ENCODE measurements at places on chromosomes 1 and 21.
A peak's percentile ranks its signal among the peaks of the same experiment; 100 is the strongest.

DNA sequence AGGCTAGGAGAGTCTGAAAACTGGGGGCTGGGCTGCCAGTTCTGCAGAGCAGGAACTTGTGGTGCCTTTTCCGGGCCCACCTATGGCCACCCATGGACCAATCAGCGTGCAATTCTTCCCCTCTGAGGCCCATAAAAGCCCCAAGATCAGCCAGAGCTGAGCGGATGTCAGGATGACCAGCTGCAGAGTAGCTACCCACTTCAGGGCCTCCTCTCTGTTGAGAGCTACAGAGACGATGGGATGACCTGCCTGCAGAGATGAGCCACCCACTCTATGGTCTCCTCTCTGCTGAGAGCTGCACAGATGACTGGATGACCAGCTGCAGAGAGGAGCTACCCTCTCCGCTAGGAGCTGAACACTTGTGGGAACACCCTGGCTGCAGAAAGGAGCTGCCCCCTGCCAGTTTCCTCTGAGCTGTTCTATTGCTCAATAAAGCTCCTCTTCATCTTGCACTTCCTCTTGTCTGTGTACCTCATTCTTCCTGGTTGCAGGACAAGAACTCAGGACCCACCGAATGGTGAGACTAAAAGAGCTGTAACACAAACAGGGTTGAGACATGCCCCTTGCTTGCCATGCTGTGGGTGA is 12.8 kb upstream of the AADACL4 start:
- DNase-seq = no peak

DNA sequence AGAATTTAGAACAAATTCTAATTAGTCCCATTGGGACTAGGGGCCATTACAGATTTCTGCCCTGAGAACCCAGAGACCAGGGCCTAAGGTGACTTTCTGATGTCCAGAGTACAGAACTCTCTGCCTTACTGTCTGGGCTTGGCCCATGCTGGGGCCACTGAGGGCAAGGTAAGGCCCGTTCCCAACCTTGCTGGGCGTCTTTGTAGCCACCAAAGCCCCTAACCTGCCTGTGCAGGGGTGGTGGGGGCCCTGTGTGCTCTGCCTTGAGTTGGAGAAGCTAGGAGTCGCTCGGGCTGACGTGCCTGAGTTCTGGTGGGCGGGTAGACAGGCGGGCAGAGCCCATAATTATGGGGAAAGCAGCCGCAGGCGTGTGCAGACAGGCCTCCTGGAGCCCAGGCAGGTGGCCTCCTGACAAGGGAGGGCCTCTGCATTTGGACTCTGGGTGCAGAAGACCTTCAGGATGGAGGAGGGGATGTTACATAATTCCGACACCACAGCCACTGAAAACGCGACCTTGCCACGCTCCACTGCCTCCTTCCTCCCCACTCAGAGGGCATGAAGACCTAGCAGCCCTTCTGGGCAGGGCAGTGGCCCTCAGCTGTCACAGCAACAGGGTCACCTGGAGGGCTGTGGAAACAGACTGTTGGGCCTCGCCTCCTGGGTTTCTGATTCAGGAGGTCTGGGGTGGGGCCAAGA is 239.9 kb upstream of the TMEM51 start:
- DNase-seq = no peak

DNA sequence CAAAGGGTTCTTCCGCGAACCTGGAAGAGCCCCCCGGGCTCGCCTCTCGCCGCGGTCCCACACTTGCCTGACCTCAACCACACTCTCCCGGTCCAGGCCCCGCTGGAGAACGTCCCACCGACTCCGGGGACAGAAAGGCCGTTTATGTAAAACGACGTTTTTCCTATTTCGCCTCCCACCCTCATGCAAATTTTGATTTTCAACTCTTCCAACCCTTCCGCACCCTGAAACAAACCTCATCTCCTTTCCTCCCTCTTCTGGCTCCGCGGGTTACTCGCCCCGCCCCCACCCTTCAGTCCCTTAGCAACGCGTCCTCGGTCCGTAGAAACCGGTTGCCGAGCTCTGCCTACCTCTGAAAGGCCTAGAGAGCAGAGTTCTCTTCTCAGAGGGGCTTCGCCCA is at the start of gene C1orf141:
C1orf141 (minus strand) TSS at position 276 of the 400 bp plus-strand sequence. CDS start 7,730 bp downstream, outside the sequence.
- no peak for DNase-seq

DNA sequence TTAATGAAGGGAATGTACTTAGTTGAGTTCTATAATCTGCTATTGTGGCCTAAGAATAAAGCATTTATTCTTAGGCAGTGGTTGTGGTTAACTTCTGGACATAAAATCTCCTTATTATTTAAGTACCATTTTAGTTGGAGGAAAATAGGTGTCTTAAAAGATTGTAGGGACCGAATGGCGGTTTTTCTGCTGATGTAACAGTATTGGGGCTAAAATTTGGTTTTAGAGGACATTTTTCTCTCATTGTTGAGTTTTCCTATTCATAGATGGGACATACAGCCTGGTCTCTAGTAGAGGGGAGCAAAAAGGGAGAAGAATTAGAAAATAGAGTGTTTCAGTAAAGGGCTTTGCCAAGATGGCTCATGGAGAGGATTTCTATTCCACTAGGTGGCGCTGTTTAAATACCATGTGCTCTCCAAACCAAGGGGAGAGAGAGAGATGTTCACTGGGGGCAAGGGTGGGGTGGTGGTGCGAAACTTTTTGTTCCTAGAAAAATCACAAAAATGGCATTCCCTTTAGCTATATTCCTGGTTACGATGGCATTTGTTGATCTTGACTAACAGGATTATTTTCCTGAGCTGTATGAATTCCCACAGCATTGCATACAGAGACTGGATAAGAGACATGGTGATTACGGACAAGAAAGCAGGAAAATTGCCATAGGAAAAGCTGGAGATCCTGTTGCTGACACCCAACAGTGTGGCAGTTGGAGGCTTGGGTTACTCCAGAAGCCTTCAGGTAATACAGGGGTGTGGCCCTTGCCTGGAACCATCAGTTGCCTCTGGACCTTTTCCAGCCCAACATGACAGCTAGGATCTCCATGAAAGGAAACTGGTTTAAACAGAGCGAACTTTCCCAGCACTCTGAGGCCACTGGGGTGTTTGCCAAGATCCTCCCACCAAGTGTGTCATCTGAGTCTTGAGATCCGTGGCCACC is 18.2 kb upstream of the FCGR2A start:
- peak; percentile 72 for DNase-seq

GRCh38 chr1:228157729-228158126 is 7.9 kb upstream of the IBA57 start:
- DNase-seq = no peak

GRCh38 chr1:245500546-245500945 is 345.8 kb downstream of the KIF26B start:
- DNase-seq = no peak

- DNase-seq = no peak
These were observed 101.5 kb upstream of the RUNX3 start for GRCh38 chr1:25031601-25031965.

DNA sequence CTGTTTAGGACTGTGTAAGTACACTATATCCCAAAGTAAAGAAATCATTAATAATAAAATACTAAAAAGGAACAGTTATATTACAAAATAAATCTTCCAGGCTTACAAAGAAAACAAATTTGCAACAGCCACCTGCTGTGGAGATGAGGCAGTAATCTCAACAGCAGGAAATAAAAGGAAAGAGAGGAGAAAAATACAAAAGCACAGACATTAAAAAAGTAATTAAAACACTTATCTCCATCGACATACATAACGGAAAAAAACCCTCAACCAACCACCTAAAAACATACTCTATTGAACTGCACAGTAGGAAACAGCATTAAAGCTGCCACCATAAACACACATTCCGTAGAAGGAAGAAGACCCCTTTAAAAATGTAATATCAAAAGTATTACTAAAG is 317.6 kb downstream of the DPYD start:
- no peak for DNase-seq

DNA sequence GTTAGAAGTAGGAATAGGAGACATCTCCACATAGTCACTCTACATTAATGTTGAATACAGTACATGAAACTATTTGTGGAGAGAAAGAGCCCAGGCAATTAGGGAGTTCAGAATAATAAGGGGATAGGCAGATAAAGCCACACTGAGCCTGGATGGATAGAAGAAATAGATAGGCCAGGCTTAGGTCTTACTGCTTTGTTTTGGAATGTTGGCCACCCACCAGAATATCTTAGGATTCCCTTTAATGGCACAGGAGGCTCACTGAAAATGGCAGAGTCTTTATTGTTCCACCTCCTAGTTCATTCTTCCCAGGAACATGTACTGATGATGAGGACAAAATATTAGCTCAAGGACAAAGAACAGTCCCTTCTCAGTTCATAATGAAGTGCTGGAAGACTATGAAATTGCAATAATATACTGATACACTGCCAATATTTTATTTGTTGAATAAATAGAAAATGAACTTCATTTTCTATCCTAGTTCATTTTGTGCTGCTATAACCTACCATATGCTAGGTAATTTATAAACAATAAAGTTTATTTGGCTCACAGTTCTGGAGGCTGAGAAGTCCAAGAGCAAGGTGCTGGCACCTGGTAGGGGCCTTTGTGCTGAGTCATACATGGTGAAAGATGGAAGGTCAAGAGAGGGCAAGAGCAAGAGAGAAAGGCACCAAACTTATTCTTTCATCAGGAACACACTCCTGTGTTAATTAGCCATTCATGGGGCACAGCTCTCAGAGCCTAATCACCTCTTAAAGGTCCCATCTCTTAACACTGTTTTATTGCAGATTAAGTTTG is 87.3 kb downstream of the TBX15 start:
- no peak for DNase-seq

GRCh38 chr1:69196071-69196470 is 371.7 kb upstream of the LRRC7 start:
- no peak for DNase-seq

- no peak for DNase-seq
These were observed 2164.2 kb downstream of the NCAM2 start for GRCh38 chr21:23162198-23162946.

DNA sequence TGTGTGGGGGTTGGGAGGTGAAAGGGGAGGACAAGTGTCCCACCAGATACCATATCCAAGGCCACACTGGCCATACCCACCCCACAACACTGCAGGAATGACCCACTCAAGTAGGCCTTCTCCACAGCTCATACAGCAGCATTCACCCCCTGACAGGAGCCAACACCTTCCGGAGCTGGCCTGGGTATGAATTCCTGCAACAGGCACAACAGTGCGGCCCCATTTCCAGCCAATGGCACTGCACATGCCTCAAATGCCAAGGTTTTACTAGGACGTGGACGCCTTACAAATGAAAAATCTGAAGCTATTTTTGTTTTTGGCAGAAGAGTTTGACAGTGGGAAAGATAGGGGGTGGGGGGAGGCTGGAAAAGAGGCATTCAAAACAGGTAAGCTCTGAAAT is 2.0 kb downstream of the KCND3 start:
- no peak for DNase-seq

DNA sequence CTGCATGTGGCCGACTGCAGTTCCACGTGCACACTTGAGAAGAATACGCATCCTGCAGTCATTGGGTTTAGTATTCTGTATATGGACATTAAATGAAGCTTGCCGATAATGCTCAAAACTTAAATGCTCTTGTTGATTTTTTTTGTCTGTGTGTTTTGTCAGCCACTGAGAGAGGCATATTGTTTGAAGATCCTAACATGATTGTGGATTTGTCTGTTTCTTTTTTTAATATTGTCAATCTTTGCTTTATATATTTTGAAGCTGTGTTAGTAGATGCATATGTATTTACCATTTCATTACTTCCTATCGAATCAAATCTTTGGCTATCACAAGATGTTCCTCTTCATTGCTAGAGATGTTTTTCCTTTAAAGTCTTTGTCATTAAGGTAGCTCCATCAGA is 73.2 kb downstream of the FHAD1 start:
- DNase-seq = no peak

- DNase-seq = no peak
These were observed 22.5 kb upstream of the FCRL5 start for GRCh38 chr1:157574836-157575235.

- DNase-seq = no peak
These were observed 16.0 kb downstream of the ITPKB start for GRCh38 chr1:226722901-226723656.

Data from dermis microvascular lymphatic vessel endothelial cell (primary cell).